ENCODE measurements at places on chromosomes 16 and 17.

GRCh38 chr16:81933361-81933760 is 77.9 kb downstream of the SDR42E1 start:
- no peak for DNase-seq

DNA sequence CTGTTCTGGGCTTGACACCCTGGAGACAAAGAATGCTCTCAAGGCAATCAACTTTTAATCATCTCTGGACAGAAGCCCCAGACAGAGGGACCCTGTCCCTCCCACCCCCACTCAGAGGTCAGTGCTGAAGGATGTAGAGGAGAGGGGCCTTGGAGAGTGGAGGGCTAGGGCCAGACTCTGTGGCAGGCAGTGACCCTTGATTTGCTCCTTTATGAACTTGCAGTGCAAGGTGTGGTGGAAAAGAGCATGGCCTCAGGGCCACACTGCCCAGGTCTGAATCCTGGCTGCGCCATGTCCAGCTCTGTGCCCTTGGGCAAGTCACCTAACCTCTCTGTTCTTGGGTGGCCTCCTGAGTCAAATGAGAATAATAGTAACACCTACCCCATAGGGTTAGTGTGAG is 134.3 kb downstream of the TMEM132E start:
- DNase-seq = no peak

DNA sequence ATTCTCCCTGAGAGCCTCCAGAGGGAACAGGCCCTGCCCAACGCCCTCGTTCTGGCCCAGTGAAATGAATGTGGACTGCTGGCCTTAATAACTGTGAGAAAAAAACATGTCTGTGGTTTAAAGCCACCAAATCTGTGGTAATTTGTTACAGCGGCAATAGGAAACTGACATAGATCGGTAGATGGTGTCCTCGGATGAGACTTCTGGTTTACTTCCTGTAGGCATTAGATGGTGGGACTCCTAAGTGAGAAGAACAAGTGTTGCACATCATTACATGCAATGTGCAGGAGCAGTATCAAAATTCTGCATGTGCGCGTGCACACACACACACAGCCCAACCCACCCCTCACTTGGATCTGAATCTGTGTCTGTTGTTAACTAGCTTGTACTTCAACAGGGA is 42.0 kb downstream of the CDK5R1 start:
- no peak for DNase-seq

- no peak for DNase-seq
Observed at GRCh38 chr16:82653550-82654511, 27.1 kb downstream of the CDH13 start.

DNA sequence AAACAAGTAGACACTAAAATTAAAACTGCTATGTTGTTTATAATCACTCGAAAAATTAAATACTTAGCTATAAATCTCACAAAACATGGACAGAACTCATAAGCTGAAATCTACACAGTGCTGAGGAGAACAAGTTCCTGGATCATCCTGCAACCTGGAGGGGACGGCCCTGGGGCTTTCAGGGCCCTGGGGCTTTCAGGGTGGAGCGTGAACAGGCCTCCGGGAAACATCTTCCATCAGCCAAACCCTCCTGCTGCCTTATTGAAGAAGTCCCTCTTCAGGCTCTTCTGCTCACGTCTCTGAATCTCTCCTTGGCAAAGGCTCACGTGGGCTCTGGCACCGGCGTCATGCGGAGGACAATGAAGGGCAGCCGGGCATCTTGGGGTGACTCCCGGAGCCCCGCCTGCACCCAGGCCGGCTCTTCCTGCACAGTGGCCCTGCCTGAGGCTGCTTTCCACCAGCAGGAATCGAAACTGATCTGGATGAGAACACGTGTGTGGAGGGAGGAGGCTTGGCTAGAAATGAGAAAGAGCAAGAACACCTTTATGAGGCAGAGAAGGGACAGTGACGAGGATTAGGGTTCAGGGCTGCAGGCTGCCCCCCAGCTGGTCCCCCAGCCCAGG is 127.3 kb downstream of the CDRT15L2 start:
- DNase-seq = no peak

DNA sequence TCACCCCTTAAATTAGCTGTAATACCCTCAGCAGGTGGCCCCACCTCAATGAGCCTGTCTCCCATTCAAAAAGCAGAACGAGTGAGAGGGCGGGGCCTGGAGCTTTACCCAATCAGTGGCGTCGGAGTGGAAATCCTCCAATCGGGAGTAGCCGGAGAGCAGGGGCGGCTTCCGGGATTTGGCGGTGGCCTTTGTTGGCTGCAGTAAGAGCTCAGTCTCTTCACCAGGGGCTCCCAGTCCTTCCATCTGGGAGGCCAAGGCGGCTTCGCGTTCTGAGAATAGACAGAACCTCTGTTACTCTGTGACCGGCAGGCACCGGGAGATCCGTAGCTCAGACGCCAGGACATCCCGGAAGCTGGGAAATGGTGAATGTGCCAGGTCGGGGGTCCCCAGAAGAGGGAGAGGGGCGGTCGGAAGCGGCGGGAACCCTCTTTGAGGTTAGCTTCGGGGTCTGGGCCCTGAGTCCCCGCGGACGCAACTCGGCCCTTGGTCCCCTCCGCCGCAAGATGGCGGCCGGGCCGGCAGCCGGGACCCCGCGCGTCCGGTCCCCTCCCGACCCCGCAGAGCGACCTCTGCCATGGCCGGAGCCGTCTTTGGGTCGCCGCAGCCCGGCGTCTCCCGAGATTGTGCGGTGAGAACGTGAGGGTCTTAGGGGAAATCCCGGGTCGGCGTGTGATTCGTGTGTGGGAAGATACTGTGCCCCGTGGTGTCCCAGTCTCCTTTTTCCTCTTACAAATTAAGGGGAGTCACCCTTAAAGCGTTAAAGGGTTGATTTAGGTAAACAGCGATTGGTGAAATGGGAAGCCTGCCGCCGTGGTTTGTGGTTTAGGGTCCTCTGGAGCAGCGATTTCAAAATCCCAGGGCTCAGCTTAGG is 160.3 kb upstream of the ZNF267 start:
- peak; percentile 56 for DNase-seq

GRCh38 chr17:42241871-42242270 is 34.3 kb downstream of the STAT5B start:
- DNase-seq = no peak

GRCh38 chr17:75777296-75777922 is 7.2 kb upstream of the UNK start:
- no peak for DNase-seq

DNA sequence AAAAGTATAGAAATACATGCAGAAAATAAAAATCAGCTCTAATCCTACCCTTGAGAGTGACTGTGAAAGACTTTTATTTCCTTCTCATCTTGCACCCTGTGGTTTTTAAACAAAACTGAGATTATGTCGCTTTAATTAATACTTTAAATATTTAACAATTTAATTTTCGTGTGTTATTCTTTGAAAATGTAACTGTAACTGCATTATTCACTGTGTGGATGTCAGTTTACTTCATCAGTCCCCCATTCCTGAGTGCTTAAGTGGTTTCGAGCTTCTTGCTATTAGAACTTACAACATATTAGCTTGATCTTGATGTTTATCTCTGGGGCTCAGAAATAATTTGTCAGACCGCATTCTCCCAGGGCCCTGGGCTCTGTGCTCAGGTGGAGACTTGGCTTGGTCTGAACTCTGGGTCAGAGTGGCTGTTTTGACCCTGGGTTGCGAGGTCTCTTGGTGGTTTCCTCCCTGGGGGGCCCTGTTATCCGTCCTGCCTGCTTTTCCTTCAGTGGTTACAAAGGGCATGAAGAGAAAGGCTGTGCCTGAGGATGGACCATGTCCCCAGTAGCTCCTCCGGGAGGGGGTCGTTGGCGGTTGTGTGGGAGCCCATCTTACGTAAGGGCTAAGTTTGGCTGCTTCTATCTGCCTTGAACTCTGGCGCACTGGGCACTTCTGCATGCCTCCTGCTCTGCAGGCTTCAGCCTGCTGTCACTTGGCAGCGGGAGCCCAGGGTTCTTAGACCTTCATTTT is 25.7 kb downstream of the AKAP1 start:
- no peak for DNase-seq

GRCh38 chr17:74798239-74798707 is 22.1 kb upstream of the NAT9 start:
- no peak for DNase-seq

DNA sequence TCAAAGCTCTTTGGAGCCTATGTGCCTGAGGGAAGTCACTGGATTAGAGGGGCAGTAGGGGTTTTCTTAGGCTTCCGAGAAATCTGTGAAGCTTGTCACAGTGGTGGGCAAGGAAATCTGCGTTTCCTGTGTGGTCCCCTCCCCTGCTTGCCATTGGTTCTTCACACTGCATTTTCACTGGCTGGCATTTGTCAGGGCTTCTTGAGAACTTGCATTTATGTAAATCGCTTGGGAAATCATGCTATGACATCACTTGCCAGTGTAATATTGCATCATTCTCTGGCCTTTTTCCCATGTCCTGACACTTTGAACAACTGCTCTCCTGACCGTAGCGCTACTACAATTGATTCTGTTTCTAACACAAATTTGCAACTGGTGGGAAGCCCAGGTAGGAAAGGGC is 1.8 kb downstream of the CACNG3 start:
- DNase-seq = no peak

DNA sequence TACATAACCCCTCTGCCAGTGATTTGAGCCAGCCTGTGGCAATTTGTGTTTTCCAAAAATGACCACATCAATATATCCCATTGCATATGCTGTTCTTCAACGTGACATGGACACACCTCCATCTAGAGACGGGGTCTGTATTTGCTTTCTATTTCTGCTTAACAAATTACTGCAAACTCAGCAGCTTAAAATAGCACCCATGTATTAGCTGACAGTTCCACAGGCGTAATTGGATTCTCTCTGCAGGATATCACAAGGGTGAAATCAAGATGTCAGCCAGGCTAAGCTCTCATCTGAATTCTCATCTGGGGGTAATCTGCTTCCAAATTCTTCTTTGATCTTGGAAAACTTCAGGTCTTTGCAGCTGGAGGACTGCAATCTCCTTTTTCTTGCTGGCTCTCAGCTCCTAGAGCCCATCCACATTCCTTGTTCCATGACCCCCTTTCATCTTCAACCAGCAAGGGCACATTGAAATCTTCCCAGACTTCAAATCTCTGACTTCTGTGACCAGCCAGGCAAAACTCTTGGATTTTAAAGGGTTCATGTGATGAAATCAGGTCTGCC is 8.2 kb downstream of the KRT9 start:
- no peak for DNase-seq

DNA sequence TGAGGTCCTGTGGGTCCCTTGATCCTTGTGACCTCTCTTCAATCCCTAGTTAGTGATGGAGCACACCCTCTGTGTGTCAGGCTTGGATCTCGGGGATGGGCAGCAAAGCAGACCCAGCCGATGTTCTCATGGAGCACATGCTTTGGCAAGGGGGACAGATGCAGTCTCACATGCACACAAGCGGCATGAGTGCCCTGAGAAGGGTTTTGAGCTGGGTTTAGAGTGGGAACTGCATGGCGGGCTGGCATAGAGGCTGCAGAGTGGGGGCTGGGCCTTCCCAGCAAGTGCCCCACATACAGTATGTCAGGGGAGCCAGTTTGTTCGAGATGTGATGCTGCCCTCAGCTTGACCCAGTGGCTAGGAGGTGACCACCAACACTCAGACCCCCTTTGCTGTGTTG is 41.6 kb downstream of the B9D1 start:
- DNase-seq = no peak

DNA sequence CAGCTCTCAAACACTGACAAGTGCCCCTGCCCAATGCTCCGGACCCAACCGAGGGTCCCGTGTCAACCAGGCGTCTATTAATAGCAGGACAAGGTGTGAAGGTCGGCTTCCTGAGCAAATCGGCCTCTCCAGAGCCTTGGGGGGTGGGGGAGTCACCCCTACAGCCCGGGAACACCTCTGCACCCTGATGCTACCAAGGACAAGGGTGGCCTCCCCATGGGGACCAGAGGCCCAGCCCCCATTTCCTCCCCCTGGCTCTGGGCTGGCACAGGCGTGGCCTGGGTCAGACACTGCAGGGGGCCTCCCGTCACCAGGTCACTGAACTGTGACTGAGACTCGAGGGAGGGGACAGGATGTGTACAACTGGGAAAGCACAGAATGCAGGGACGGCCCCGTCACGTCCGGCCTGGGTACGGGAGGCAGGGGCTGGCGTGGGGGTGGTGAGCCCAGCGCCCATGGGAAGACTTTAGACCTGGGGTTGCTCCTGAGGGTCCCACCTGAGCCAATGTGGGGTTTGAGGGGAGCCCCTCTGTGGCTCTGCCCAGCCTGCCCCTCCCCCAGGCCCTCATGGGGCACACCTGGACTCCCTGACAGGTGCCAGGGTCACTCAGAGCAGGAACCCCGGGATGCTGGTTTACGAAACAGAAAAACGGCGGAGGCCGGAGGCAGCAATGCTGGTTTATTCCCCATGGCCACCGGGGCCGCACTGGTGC is 579 bp upstream of the CYBA start:
- no peak for DNase-seq
